ENCODE measurements at places on chromosomes 7 and 10.
A peak's percentile ranks its signal among the peaks of the same experiment; 100 is the strongest.

DNA sequence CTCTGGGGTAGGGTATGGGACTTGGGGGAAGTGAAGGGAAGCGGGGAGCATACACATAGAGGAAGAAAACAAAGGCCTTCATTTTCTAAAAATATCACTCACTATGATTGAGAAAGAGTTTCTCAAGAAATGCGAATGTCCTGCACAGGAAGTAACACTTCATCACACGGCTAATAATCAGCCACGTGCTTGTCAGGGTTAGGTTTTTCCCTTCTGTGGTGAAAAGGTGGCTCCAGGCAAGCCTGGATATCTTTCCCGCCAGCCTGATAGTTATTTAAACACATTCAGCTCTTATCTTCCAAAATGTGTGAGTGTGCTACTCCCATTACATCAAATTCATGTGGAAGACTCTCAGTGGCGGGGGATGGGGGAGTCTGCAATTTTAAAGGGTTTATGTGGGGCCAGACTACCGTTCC lies 166.4 kb upstream of the ADO start:
- no peak for ATAC-seq

DNA sequence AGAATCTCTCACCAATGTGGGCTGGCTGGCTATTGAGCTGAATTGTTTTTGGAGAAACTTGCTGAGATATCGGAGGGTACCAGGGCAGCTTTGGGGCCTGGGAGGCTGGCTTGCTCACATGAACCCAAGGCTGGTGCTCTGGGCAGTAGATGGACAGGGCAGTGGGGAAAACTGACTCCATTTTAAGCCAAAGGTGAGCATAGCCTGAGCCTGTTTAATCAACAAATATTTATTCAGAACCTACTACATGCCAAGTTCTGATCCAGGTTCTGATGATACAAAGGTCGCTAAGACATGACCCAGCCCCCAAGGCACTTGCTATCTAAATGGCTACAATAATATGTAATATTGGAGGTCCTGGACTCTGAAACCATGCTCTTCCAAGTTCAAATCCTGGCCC lies 86.6 kb downstream of the BUB3 start:
- no peak for ATAC-seq

DNA sequence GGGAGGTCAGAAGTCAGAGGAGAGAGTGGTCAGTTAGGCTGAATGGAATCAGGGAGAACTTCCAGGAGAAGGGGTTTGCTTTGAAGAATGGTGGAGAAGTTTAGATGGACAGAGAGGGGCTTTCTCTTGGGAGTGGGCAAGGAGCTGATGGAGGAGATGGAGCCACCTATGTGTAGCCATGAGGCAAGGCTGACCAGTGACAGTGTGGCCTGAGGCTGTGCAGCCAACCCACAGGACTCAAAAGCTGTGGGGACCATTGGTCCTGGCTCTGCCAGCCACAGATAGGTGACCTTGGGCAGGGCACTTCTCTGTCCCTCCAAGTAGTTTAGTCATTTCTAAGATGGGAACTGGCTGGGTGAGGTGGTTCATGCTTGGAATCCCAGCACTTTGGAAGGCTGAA lies 18.7 kb downstream of the NEURL1 start:
- no peak for ATAC-seq

GRCh38 chr7:98826811-98827231 lies 43.0 kb downstream of the TMEM130 start:
- ATAC-seq, result no peak

GRCh38 chr7:24216576-24217125 lies 67.3 kb upstream of the NPY start:
- ATAC-seq, result no peak

DNA sequence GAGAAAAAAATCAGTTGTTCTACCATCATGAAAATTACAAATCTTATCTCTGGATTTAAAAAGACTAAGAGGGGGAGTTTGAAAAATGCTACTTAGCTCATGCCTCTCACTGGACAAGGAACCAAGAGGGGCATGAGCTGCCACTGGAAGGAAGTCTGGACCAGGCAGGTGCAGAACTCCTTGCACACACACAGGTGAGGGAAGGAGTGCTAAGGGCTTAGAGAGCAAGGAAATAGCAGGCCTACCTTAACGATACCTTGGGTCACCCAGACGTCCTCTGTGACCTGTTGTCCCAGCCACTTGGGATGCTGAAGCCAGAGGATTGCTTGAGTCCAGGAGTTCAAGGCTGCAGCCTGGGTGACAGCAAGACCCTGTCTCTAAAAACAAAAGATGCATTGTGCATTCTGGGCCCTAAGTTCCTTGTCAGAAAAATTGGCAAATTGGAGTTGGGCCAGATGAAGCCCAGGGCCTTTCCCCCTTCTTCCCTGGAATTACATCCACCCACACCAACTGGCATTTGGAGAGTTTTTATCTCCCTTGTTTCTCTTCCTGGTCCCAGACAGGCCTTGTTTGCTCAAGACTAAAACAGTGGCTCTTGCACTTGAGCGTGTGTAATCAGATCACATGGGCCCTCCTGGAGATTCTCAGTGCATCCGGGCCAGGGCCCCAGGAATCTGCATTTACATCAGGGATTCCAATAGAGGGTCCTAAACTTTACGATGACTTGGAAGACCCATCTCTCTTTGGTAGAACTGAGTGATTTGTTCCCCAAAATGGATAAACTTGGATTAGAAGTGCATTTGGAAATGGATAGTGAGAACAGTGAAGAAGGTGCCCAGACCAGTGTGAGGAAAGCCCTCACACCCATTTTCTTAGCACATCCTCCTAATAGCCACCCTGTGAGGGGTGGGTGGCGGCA lies 3.0 kb downstream of the DDIT4 start:
- no peak for ATAC-seq

DNA sequence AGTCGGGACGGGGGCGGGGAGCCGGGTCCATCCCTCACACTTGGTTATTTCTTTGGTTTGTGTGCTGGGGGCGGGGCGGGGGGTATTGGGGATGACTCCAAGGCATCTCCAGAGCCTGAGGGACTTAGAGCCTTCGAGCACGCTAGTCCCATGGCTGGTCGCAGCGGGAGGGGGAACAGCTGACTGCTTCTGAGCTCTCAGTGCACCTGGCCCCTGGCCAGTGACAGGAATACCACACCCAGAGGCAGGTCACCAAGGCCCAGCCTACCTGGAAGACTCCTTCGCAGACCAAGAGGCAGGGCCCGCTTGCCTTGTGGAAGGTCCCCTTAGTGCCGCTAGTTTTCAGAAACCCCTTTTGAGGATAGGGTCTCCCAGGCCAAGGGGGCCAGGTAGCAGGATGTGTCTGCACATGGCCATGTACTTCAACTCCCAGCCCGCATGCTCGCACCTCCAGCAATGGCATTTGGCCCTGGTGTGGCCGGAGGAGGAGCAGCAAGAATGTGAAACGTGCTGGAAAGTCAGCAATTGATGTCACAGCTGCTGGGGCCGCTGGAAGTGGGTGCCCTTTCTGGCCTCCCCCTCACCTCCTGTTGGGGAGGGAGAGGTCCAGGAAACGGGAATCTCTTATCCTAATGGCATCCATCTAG lies 40.3 kb downstream of the AGAP3 start:
- ATAC-seq, result peak; percentile 0

DNA sequence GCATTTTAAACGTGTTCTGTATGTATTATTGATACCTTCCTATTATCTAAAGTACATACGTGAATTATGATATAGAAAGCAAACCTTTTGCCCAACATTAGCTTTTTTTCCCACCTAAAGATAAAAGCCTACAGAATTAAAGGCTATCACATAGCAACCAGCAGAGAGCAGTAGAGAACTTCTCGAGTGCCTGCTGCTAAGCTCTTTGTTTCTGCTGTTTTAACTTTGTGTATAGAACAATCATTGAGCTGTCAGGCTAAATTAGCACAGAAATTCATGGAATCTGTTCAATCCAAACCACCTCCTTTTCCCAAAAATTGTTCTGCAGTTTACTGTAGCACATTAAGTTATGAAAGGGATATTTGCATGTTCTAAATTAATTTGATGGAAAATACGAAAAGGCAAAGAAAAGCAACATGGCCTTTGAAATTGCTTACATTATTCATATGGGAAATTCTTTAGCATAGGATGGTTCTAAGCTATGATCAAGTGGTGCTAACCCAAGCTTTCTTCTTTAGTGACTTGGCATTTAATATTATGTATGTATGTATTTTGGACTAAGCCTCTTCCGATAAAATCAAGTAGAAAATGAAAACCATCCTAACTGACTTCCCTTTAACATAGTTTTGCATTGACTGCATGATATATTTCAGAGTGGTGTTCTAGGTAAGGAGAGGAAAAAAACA lies 1288.5 kb downstream of the GATA3 start:
- peak; percentile 89 for ATAC-seq

DNA sequence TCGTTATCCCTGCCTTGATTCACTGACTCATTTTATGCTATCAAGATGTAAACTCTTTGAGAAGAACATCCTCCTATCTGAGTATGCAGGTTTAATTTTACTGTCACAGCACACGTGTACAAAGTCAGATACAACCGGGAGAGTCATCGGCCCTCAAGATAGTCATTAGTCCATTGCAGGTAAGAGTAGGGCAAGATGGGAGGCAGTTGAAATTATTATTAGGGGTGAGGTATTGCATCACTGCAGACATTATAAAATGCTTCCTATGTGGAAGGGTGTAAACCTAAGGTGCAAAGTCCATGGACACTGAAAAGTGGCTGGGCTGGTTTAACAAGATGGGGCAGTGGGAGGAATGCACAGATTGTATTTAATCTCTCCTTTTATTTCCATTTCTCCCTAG lies 113.7 kb downstream of the ARL4A start:
- no peak for ATAC-seq

DNA sequence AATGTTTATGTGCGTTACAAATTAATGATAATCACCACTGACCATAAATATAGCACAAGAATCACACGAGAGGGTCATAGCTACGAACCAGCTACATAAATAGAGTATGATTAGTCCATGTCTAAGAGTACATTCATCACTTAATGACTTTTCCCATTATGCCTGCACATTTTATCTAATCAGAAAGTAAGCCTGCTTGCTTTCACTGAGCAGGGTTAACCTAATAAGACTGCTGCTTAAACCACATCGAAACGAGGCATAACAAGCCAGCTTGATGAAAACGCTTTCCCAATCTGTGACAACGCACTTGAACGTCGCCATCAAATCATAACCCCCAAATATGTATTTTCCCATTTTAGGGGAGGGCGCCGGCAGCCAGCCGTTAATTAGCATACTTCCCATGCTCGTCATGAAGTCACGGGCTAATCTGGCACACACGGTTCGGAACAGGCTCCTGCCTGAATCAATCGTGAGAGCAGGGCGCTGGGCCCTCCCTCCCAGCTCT lies 71.5 kb downstream of the EBF3 start:
- peak; percentile 60 for ATAC-seq

GRCh38 chr10:5752301-5752871 lies 60.8 kb downstream of the GDI2 start:
- ATAC-seq, result peak; percentile 24

- no peak for ATAC-seq
Observed at GRCh38 chr10:69315610-69316312, 37.5 kb downstream of the HK1 start.

DNA sequence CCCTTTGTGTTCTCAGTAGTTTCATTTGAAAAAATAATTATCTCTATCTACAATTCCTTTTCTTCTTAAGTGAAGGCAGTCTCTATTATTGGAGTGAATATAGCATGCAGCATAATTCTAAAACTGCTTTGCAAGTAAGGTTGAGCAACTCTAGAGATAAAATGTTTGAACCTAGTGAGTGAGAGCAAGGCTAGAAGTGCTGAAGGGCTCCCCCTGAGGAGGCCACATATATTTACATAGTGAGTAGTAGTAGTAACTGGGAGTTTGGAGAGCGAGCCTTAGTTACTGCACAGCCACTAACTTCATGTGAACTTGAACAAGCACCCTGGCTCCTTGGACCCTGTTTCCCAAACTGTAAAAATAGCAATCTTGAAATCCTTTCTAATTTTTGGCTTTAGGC lies 141.5 kb upstream of the DKK1 start:
- ATAC-seq, result peak; percentile 50

DNA sequence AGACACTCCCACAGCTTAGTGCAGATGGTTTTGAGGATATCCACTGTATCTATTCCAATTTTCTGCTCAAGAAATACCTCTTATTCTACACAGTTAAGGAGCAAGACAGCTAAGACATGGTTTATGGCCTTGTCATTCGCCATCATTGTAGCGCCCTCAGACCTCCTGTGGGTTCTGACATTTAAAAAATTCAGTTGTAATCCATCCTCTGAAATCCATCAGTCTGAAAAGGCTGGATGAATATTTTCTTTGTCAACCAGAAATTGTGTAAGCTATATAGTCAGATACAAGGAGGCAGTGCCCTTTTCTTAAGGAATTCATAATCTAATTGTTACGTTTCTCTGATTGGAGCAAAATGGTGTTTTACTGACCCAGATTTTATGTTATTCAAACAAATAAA lies 353.6 kb downstream of the GALNT17 start:
- no peak for ATAC-seq

- peak; percentile 30 for ATAC-seq
Observed at GRCh38 chr10:79241990-79242619, 105.2 kb upstream of the PPIF start.

DNA sequence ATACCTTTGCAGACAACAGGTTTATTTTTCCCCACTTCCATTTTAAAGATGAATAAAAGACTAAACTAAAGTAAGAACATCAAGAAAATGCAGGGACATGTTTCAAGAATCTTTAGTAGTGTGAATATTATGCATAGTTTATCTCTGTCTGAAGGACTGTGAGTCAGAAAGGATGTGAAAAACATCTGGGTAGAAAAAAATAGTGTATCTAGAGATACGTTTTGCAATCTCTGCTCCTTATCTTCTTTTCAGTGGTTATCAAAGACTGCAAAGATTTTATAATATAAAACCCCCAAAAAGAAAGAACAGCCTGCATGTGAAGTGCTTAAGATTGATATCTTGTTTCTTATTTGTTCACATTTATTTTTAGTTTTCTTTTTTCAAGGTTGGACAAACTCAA lies 101.9 kb upstream of the ARHGAP21 start:
- ATAC-seq, result peak; percentile 82

GRCh38 chr7:52017802-52018679 lies 701.4 kb upstream of the COBL start:
- ATAC-seq, result no peak

DNA sequence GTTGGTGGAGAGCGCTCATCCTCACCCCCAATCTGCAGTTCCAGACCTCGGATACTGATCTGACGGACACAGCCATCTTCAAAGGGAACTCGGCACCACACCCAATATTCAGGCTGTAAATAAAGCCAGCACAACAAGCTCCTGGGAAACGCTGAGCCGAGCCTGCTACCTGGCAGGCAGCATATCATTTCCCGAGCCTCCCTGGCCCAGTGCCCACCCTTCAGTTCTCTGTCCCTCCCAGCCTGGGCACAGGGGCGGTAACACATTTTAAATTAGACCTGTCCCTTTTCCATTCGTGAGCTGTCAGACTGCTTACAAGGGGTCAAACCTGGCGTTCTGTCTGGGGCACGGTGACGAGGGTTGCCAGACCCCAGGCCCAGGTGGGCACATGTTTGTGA lies 250.5 kb downstream of the ARHGAP12 start:
- ATAC-seq, result peak; percentile 93
